ENCODE measurements at places on chromosomes 7 and 10.

- no peak for DNase-seq
These were observed 10.5 kb downstream of the LIPA start for GRCh38 chr10:89241026-89241425.

DNA sequence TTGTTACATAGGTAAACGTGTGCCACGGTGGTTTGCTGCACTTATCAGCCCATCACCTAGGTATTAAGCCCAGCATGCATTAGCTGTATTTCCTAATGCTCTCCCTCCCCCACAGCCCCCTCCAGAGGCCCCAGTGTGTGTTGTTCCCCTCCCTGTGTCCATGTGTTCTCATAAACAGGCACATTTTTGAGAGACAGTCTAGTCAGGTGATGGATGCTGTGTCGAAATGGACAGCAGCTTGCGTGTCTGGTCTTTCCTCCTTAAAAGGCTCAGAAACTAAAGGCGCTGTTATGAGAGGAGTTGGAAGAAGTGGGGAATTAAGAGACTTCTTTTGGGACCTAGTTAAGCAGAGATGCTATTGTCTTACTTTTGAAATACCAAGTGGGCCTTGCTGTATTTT, 296.0 kb downstream of the BBS9 start:
- no peak for DNase-seq

DNA sequence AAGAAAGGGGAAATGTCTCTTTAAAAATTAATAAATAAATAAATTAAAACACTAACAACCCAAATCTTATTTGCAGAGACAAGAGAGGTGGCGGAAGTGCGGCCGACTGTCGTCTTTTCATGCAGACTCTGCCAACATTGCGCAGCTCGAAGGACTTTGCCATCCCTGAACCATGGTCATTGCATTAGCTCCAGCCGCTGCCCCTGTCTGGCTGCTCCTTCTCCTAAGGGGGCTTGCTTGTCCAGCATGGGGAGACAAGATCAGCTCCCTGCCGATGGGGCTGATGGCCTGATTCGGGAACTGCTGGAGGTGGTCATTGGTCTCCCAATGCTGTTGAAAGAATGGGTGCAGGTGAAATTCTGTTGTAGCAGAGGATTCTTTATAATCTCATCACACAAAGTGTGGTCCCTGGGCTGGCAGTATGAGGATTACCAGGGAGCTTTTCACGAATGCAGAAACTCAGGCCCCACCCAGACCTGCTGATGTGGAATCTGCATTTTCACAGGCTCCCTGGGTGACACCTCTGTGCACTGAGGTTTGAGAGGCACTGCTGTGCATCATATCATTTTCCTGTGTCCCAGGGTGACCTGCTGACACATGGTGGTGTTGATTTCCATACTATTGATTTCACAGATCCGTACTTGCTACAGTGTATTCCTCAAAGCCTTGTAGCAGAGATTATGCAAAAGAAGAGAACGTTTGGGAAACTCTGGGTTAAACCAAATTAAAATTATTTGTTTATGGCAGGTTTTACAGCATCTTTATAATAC, 172.4 kb upstream of the ZMIZ1 start:
- no peak for DNase-seq

DNA sequence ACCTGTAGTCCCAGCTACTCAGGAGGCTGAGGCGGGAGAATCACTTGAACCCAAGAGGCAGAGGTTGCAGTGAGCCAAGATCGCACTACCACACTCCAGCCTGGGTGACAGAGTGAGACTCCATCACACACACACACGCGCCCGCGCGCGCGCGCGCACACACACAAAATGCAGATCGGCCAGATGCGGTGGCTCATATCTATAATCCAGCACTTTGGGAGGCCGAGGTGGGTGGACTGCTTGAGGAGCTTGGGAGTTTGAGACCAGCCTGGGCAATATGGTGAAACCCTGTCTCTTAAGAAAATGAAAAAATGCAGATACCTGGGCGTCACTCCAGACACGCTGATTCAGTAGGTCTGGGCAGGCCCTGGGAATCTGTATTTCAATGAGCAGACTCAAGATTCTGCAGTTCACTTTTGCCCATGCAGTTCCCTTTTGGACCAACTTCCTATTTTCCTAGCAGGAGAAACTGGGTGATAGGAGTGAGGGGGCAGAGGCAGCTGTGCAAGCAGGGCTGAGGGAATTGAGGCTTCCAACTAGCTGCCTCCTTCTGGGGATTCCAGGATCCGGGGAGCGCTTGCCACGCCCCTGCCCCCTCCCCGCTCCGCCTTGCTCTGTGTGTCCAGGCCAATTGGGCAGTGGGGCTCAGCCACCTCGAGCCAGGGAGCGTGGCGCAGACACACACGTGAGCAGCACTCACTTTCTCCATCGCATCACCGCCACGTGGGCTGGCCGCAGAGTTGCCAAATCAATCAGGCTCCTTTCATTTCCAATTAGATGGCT, 173.6 kb downstream of the SH3PXD2A start:
- DNase-seq = no peak

DNA sequence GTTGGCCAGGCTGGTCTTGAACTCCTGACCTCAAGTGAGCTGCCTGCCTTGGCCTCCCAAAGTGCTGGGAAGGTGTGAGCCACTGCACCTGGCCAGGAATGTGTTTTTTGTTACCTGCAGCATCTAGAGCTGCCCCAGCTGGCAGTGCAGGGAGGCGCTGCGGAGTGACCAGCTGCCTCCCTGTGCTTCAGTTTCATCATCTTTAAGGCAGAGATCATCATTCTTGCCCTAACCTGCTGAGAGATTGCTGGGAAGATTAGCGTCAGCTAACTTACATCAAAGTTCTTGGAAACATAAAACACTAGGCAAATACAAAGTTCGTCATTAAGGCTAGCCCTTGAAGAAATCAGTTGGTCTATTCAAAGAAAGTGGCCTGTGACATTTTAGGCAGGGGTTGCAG, 2.3 kb downstream of the ZNF282 start:
- DNase-seq = no peak

DNA sequence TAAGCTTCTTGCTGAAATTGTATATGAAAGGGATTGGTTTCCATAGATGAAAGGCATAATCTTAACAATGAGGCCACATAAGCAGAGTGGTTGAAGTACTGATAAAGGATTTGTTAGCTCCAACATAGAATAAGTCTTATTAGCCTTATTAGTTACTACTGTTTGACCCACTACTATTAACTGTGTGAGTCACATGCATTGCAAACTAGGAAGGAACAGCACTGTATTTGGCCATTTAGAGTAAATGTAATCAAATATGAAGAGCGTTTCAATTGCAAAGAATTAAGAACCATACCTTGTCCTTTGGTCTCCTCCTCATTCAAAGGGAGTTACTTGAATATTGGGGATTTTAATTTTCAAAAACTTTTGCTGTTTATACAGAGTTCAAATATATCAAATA, 428.9 kb downstream of the MDFIC start:
- no peak for DNase-seq

DNA sequence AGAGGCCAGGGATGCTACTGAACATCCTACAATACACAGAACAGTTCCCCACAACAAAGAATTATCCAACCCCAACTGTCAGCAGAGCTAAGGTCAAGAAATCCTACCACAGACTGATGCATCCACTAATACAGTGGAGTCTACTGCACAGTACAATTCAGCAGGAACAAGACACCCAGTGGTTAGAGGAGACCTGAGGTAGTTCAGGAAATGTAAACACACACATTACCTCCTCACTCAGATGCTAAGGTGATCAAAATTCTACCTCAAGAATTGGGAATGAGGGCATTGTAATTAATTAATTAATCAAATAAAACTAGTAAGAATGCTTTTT, 91.4 kb downstream of the ZFAND4 start:
- no peak for DNase-seq

Data from activated T-helper 1 cell treated with anti-CD3 and anti-CD28 coated beads, Interleukin-2, amount 50 U/mL, for 16 hours (primary cell).